CD4-positive, alpha-beta T cell (primary cell): ENCODE measurements at places on chromosomes 7 and 10.

DNA sequence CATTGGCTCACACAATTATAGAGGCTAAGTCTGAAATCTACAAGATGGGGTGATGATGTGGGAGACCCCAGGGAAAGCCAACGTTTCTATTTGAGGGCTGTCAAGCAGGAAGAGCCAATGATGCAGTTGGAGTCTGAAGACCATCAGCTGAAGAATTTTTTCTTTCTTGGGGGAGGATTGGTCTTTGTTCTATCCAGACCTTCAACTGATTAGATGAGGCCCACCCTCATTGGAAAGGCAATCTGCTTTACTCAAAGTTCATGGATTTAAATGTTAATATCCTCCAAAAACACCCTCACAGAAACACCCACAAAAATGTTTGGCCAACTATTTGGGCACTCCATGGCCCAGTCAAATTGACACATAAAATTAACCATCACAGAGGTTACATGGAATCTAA is 44.3 kb upstream of the DNAJC1 start:
- DNase-seq, result no peak

DNA sequence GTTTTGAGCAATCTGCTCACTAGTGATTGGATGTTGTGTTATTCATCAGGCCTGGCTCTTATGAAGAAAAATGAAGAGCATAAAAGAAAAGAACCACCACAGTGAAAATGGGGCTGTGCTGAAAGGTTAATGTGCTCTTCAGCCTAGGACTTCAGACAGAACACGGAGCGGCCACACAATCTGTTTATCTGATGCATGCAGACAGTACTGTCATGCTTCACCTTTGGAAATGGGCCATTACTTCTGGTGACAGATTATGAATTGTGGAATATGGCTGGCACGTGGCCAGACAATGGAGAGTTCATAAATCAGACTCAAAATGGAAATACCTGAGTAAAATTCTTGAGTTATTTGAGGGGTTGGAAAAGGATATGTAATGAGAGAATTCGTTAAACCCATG is 86.0 kb upstream of the NOBOX start:
- no peak for DNase-seq

DNA sequence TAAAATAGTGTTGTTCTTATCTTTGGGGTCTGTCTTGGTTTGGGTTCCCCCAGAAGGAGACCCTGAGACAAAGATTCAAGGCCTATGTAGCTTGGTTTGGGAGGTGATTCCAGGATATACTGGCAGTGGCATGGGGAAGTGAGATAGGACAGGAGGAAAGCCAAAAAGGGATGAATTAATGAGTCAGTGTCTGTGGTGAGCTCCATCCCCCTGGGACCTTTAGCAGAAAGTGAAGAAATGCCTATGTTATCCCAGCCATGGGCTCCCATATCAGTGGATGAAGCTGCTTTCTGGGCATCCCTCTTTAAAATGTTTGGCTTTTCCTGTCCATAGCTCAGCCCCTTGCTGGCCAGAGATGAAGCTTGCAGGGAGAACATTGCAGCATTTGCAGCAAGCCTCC is 217.0 kb upstream of the CTBP2 start:
- DNase-seq, result no peak

GRCh38 chr10:29119374-29119773 is 169.5 kb upstream of the LYZL1 start:
- DNase-seq, result no peak

DNA sequence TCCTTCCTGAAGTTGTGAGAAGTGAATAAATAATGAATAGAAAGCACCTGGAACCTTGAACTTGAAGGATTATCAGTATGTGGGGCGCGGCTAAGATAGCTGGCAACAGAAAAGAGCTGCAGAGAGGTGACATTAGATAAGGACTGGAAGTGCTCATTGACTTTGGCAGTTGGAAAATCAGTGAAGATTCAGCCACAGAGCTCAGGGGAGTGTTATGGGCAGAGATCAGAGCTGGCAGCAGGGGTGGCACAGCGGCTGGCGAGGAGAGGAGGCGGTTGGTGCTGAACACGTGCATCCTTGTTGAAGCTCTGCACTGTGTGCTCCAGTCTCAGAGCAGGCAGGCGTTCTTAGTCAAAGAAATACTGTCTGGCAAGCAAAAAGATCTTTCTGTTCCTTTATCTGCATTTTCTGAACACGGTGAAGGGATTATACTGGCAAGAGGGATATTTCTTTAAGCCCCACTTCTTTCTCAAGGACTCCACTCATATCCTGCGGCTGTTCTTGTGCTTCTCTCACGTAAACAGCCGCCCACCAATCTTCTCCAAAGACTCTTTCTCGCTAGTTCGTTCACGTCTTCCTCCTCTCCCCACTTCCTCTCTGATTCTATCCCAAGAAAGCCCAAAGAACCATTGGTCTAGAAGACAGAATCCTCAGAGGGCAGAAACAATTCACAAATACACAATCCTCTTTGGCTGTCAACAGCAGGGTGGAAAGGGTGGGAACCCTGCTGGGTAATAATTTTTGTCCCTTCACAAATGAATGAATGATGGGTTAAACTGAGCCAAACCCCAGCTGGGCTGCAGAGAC is 38.6 kb upstream of the ADD3 start:
- no peak for DNase-seq

GRCh38 chr10:99693933-99694583 is 34.7 kb downstream of the ENTPD7 start:
- DNase-seq, result no peak

GRCh38 chr7:119630406-119630969 is 642.5 kb upstream of the KCND2 start:
- no peak for DNase-seq

- no peak for DNase-seq
Observed at GRCh38 chr10:78959217-78959923, 109.4 kb upstream of the ZMIZ1 start.

DNA sequence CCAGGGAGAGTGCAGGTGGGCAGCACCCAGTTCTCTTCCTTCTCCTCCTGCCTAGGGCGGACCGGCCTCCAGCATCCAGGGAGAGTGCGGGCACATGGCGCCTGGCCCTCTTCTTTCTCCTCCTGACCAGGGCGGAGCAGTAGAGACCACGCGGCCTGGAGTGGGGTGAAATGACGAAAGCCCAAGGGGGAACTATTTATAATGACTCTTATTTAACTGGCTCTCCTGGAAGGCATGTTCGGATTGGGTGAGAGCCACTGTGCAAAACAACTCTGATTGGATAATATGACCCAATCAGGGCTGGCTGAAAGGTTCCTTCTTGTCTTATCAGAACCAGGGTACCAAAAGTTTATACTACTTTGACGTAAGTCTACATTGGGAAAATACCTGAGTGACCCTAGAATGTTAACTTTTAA is 63.1 kb downstream of the ZNF37A start:
- DNase-seq, result no peak

- no peak for DNase-seq
Observed at GRCh38 chr10:50561816-50562215, 61.9 kb downstream of the SGMS1 start.
